ENCODE measurements at places on chromosomes 11 and 22.

GRCh38 chr11:45213316-45213665, 66.9 kb downstream of the PRDM11 start:
- DNase-seq, result no peak

GRCh38 chr11:61049063-61049377, 53.3 kb upstream of the CD5 start:
- DNase-seq, result no peak

GRCh38 chr22:49271369-49271727, 556.3 kb downstream of the BRD1 start:
- no peak for DNase-seq

DNA sequence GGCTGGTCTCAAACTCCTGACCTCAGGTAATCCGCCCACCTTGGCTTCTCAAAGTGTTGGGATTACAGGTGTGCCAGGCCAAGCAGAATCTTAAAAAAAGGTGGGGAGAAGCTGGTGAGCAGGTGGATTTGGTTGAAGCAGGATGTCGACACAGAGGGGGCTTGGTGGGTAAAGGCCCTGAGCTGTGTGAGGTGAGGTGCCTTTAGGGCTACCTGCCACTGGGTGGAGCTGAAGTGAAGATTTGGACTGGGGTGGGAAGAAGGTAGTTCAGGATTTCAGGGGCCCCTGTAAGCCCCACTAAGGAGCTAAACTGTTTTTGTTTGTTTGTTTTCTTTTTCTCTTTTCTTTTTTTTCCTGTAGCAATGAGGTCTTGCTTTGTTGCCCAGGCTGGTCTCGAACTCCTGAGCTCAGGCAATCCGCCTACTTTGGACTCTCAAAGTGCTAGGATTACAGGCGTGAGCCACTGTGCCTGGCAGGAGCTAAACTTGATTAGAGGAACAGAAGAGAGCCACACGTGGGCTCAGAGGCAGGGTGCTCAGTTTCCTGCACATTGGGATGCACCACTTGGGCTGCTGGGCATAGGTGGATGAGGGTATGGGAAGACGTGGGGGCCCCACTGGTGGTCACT, 6.0 kb downstream of the P2RX6 start:
- DNase-seq, result no peak

GRCh38 chr22:27726686-27727449, 74.7 kb downstream of the MN1 start:
- DNase-seq, result peak; percentile 74

- no peak for DNase-seq
These were observed 25.0 kb upstream of the CACNG2 start for GRCh38 chr22:36728505-36728904.

DNA sequence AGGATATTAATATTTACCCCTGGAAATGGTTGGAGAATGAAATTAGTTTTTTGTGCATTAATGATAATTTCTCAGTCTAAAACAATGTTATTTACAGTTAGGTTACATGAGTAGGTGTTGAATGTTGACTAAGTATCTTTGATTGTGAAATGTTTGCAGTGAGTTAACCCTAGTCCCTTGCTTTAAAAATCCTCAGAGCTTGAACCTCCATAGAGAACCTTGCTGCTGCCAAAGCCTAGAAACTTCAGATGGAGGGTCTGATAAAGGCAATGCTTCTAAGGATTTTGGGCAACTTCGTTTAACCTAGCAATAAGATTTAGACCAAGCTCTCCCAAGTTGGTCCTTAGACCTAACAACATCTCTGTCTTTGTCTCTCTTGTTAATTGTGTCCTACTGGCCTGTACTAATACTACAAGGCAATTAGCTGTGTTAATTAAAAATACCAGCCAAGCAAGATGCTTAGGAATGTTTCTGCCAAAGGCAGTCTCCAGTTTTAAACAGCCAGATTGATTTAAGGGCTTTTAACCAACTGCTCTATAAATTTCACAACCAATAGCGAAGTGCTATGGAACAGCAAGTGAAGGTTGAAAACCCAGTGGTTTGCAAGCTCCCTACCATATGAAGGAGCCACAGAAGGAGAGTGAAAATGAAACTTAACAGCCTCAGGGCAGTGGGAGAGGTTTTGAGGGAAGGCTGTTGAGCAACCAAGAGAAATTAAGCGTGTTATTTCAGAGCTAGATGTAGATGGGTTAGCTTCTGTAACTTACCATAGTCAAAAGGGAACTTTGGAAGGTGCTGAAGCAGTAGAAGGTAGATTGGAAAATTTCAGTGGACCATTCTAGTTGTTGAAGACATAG, 295.9 kb upstream of the ANO5 start:
- no peak for DNase-seq

DNA sequence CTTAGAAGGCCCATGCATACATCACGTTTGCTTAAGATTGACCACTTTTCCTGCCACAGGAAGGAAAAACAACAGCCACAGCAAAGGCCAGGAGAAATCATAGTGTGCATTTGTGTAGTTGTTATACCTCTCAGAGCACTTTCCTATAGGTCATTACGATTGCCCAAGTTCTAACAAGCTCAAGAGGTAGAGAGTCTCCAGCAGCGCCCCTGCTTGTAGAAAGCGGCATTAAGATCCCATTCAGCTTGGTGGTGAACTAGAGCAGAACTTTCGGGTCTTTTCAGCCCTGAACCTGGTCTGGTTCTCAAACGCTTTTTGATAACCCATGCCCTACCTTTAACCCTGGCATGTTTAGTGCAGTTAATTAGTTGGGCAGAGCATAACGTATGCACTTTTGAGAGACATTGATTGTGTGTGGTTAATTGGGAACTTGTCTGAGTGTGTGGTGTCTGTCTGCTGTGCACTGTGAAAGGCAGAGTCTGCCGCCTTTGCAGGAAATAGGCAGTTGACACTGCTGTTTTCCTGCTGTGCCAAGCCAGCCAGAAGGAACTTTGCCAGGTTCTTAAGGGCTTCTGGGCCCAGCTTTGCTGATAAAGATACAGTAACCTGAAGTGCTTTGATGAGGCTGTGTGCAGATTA, 109.9 kb upstream of the CLMP start:
- DNase-seq, result no peak

DNA sequence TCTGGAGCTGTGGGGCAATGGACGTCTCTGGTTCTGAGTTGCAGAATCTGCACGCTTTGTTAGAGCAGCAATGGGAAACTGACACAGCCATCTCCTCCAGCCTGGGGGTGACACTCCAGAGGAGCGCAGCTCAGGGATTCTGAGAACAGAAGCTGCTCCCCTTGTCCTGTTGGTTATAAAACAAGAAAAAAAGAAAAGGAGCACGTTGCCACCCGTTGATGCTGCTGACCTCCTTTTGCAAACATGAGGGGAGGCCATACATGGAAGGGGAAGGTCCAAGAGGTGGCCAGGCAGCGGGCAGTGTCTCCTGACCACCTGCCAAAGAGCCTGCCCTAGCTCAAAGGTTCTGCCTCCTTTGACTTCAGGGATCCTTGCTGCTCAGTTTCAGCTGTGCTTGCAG, 61.0 kb downstream of the SPATA19 start:
- DNase-seq, result no peak

DNA sequence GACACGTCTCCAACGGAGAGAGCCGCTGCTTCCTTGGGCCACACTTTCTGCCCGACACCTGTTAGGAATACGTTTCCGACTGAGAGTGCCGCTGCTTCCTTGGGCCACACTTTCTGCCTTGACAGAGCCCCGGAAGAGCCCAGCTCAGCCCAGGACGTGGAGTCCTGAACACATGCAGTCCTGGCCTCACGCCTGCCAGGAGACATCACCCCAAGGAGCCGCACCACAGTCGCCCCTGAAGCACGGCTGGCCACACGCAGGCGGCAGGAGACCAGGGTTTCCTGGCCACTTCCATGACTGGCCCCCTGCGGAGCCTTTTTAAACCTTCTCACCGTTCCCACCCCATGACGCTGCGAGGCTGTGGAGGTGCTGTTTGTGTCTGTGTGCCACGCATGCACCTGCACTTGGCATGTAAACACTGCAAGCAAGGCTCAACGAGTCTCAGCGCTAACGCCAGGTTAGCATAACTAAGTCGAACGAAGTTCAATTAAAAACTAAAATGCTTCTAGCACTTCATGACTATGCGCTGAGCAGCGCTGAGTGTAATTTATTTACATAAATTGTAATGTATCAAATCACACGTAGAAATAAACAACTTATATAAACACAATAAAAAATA, 8.8 kb downstream of the TOLLIP start:
- DNase-seq, result no peak

- no peak for DNase-seq
These were observed 46.0 kb upstream of the NNMT start for GRCh38 chr11:114250180-114250579.

Measured in hematopoietic multipotent progenitor cell treated with erythropoietin and hydrocortisone succinate and interleukin-3 and kit ligand, for 15 days (in vitro differentiated cells).